Stimulated activated CD8-positive, alpha-beta memory T cell treated with anti-CD3 and anti-CD28 coated beads, Interleukin-12 subunit alpha, Interleukin-12 subunit beta, amount 100 ng/mL, for 4 hours (primary cell): ENCODE measurements at places on chromosomes 16 and 17.
A peak's percentile ranks its signal among the peaks of the same experiment; 100 is the strongest.

GRCh38 chr17:33515974-33516373 lies 222.9 kb upstream of the ASIC2 start:
- no peak for DNase-seq

GRCh38 chr17:27494192-27495091 lies 38.2 kb downstream of the KSR1 start:
- no peak for DNase-seq

- no peak for DNase-seq
Observed at GRCh38 chr16:75219838-75220237, 1.1 kb downstream of the CTRB1 start.

- DNase-seq, result no peak
Observed at GRCh38 chr17:63071797-63072196, 105.8 kb downstream of the TANC2 start.

DNA sequence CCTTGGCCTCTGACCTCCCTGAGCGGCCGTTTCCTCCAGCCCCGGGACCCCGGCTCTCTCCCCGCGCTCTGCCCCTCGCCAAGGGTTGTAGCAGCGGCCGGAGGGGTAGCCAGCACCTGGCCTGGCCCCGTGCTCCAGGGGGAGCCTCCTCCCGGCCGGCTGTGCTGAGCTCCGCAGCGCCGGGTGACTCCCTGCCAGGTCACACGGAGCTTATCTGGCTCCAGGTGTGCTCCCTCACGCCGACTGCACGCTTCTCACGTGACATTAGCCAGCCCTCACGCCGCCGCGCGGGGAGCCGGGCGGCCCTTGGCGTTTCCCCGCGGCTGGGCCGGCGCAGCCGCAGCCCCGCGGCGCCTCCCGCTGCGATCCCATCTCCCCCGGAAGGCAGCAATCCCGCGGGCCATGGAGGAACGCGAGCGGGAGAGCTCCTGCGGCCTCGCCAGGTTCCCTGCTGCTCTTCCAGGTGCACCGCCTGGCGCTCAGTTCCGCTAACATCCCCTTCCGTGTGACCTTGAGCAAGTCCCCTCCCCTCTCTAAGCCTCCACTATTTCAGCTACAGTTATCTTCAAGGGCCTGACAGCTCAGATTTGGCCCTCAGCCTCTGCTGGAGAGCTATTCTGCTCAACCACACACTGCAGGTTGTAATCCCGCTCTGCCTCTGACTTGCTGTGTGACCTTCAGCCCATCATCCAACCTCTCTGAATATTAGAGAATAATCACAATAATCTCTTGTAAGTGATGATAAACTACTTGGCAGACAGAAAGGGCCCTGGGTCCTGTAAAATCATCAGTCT lies 3.4 kb downstream of the MYO18A start:
- DNase-seq, result peak; percentile 26

DNA sequence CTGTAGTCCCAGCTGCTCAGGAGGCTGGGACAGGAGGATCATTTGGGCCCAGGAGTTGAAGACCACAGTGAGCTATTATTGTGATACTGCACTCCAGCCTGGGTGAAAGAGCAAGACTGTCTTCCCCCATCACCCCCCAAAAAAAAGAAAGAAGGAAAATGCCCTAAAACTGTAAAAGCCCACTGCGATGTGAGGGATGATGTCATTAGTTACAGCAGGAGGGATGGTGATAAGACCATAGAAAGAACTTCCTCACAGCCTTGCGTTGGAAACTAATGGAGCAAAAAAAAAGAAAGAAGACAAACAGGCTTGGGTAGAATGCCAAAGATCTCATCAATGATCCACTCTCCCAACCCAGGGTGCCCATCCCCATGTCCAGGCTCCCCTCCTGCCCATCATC lies 18.7 kb downstream of the ZNF385C start:
- no peak for DNase-seq

DNA sequence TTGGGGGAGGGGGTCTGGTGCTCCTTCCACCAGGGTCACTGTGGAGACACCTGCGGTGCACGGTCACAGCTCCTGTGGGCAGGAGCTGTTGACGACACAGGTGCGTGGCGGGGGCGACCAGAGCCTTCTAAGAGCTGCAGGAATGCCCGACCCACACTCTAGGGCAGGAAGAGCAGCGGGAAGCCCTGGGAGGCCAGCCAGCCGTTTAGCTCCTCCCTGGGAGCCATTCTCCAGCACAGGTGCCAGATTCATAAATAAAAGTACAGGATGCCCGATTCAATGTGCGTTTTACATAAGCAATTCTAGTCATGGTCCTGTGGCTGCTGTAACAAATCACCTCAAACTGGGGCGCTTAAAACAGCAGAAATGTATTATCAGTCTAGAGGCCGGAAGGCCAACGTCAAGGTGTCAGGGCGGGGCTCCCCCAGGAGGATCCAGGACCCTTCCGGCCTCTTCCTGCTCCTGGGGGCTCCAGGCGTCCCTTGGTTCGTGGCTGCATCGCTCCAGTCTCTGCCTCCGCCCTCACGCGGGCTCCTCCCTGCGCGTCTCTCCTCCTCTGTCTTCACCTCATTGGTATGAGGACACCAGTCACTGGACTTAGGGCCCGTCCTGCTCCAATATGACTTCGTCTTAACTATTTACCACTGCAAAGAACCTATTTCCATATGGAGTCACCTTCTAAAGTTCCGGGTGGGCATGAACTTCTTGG lies 155.4 kb downstream of the FOXL1 start:
- DNase-seq, result no peak

DNA sequence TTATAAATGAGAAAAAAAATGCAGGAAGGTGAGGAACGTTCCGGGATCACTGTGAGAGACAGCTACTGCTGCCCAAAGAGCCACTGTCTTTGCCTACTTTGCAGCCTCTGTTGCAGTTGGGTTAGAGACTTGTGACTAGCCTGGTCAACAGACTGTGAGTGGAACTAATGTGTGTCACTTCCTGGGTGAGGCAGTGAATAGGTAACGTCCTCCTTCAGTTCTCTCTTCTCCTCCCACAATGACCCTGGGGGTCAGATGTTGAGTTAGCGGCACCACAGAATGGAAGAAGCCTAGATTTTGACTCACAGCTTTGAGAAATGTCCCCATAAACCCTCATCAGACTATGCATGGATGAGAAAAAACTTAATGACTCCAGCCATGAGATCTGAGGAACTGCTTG lies 5.2 kb downstream of the C16orf46 start:
- DNase-seq, result no peak
